ENCODE measurements at places on chromosomes 5 and 9.

DNA sequence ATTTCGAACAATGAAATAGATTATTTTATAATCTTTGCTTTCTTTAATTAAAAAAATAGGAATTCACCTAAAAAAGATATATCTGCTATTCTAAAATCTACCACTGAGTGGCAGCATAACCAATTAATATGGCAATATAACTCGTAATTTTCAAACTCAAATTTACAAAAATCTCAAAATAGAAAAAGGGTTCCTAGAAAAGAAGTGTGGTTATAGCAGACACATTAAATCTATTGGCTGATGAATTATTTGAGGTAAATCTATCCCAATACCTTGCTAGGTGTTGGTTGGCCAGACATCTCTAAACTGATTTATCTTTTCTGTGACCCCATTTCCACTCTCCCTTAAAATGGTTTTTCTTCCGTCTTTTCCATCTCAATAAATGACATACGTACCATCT is 30.2 kb upstream of the NRG2 start:
- DNase-seq: no peak

GRCh38 chr5:136686192-136686872 is 321.0 kb upstream of the TRPC7 start:
- DNase-seq: no peak

GRCh38 chr9:111926421-111926875 is 29.8 kb downstream of the UGCG start:
- DNase-seq: peak; percentile 34

DNA sequence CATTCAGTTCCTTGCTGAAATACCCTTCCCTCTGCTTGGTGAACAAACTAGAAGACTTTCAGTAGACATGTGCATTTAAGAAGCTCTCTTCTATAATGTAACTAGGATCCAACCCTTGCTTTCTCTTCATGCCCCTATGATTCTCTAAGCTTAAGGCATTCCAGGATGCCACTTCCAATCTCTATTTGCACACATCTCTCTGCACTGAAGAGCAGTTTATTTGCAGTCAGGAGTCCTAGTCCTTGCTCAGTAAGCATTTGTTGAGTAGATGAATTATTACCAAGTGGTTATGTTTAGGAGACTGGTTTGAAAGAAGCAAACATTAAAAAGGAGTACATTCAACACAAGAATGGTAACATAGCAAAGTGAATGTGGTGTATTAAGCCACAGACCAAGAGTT is 274.2 kb upstream of the KLF9 start:
- no peak for DNase-seq

DNA sequence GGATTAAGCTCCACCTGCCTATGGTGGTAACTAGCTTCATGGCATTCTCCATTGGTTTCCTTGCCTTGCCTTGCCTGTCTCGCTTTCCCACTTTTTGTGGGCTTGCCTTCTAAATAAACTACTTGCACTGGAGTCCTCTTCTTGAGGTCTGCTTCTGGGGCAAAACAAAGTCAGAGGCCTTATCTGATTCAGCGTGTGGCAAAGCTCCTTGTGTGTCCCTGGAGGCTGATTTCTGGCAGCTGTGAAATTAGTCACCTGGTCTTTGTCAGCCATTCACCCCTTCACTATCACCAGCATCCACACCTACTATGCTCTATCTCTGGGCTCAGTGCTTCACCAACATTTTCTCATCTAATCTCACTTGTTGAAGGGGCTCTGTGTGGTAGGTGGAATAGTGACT is 176.2 kb downstream of the SEC61B start:
- DNase-seq: no peak

DNA sequence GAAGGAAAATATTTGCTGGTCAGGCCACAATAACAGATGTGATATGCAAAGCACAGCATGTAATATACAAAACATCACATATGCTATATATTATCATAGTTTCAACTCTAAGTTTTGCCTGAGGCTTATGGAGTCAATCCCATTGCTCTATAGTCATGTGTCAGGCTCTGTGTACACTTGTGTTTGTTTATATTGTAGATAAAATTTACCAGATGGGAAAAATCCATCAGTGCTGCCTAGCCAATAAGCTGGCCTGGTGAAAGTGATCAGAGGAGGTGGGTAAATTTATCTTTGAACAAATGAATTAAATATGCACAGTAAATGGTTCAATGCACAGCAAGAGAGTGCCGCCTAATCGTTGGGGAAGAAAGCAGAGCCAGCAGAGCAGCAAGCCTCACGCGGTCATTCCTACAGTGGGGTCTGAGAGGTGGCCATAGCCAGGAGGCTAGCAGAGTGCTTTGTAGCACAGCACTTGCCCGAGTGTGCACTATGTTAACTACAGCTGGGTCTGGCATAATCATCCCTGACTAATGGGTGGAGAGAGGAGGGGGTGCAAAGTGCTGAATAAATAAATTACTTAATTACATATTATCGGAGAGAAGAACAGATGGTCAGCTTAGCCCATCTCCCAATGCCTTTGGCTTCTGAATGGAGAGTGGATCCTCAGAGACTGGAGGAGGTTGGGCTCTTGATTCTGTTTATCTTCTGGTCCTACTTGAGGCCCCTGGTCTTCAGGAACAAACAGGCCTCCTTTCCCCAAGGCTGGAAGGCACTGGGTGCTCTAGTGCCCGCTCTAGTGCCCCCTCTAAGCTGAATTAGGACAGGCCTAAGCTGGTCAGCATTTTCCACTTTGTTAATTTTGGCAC is 153.5 kb downstream of the MAT2B start:
- DNase-seq: no peak

- DNase-seq: no peak
Observed at GRCh38 chr5:130502702-130503101, 598.4 kb downstream of the CHSY3 start.

DNA sequence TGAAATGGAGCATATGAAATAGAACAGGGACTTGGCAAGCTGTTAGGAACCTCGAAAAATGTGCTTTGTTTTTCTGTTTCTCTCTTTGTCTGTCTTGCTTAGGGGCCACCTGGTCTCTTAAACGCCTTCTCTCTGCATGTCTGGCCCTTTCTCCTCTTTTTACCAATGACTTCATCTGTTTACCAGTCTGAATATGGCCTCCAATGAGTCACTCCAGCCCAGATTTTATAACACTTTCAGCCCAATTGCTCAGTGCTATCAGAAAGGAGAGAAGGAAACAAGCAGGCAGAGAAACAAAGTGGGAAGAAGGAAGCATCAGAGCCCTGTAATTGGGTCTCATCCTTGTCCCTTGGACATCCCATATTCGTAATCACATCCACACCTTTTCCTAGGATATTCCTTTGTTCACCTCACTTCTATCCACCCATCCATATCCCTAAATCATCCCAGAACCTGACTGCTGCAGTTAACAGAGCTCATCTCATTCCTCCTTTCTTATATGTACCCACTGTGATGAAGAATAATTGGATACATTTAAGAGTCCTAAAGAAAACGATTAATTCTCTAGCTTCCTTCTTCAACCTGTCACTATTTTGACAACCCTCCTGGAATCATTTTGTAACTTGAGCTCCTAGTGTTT is 151.8 kb upstream of the GPR151 start:
- no peak for DNase-seq

- no peak for DNase-seq
Observed at GRCh38 chr5:148739524-148739923, 85.2 kb upstream of the HTR4 start.

DNA sequence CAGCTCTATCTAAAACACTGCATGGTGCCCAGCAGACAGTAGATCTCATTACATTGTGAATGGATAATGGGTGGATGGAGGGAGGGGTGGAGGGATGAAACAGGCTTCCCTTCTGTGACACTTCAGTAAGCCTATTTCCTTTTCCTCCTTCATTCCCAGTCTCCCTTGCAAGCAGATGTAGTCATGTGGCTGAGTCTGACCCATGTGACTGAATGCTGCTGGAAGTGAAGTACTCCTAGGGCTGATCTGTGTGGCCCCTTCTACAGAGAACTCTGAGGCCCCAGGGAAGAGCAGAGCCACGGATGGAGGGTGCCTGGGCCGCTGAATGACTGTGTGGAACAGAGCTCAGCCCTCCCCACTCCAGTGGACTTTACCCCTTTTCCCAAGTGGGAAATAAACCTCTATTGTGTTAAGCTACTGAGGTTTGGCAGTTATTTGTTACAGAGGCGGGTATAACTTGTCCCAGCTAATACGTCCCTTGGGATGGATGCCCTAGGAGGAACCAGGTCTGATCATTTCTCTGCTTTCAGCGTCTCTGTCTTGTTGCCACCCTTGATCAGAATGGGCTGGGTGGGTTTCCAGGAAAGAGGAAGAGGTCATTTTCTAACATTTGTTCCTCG is 176.1 kb upstream of the MVB12B start:
- no peak for DNase-seq

DNA sequence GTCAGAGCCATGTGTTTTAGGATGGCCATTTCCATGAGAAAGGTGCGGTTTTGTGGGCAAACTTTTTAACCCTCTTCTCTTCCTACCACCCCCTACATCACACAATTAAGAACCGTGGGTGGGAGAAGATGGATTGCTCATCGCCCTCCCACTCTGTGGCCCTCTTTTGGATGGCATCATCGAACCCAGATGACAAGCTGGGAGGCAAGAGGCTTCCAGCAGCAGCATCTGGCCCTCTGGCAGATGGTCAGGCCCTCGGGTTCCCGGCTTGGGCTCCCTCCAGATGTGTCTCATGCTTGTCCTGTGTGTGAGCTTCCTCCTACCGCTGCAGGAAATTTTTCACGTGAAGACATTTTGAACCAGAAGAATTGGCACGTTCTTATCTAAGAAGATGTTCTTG is 199.9 kb downstream of the EBF1 start:
- DNase-seq: no peak

DNA sequence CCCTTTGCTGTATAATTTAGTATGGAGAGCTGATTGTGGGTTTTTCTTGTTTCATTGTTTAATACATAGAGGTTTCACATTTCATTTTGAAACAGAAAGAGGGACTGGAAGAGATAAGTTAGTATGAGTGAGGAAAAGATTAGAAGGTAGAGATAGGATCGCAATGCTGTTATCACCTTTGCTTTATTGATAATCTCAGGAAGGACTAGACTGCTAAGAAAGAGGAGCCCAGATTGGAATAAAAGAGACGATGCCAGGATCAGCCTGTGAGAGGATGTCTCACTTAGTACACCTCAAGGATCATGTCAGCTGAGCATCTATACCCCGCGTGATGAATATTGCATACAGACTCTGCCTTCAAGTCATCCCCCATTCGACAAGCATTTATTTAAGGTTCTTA is 178.0 kb upstream of the DMAC1 start:
- no peak for DNase-seq

DNA sequence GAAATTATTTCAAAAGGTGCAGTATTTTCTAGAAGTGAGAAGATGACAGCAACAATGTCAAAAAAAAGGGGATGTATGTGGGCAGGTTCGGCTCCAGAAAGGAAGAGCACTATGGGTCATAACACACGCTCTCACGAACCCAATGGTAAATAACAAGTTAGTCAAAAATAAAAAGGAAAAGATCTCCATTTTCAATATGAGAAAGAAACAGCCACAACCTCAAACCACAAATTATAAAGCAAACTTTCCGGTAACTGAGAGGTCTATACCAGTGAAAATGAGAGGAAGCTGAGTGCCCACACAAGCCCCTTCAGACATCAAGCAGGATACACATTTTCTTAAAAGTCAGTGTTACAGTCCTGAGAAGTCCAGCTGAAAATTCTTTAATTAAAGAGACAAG is 398.5 kb upstream of the RPS23 start:
- DNase-seq: no peak

DNA sequence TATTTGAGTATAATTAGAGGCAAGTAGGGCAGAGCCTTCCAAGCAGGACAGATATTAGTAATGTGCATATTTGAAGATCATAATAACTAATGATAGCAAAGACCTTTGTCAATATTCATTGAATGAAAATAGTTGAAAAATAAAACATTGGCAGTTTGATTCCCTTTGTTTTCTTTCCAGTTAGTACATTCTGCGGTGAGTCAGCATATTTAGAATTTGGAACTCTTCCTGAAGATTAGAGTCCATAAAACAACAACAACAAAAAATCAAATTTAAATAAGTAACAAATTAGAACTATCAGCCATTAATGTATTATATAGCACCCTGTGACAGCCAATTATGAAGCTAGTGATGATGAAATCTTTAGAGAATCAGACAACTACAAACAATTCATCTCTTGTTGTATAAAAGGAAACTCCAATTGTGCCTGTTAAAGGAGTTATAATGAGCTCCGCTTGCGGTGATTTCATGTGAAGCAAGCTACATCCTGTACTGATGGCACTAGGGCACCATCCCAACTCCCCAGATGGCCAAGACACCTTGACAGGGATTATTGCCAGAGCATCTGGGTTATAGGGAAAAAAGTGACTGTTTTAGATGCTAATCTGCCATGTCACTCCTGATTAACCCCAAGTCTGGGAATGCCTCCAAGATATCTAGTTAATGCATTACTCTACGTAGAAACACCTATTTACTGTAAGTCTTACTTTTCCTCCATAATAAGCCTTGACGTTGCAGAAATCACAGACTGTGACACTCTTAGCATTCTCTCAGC is 6.8 kb downstream of the IFNA8 start:
- no peak for DNase-seq

DNA sequence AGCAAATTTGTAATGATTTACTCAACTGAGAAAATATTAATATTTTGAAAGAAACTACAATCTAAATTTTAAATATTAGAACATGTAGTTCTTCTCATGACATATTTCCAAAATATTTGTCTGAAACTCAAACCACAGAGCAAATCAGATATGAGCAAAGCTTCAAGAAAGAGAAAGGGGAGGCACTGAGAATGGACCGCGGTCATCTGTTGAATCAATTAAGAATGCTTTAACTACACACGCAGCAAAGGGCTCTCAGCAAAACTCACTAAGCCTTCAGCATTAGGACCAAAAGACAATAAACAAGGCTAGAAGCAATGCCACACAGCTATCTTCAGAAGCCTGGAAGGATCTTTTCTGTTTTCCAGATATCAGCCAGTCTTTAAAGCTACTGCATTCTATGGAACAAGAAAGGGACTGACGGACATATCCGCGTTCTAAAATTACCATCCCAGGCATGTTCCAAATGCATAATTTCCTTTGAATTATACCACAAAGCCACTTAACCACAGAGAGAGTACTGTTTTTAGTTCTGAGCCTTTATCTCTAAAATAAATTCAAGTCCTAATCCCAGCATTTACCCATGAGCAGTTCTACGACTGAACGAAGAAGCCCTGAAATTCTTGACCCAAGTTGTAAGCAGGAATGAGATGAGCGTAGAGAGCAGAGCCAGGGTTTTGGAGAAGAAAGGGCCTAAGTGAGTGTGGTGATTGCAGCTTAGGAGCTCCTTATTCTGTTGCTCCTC is 513.5 kb downstream of the AGTPBP1 start:
- DNase-seq: no peak

- DNase-seq: no peak
Observed at GRCh38 chr5:142540922-142541422, 144.9 kb downstream of the FGF1 start.

Data from stimulated activated CD8-positive, alpha-beta memory T cell treated with anti-CD3 and anti-CD28 coated beads, Interleukin-15, amount 100 ng/mL, for 48 hours (primary cell).